Naive thymus-derived CD8-positive, alpha-beta T cell (primary cell): ENCODE measurements at places on chromosomes 1 and 21.

DNA sequence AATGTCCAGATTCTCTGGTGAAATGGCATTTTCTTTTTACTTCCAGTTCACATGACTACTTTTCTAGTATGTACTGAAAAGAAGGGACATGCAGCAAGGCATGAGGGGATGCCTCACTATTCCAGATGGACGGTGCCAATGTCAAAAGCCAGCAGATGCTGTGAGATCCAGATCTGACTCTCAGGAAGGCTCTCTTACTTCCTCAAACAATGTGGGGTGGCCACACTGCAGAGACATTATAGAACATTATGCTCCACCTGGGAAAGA is 17.7 kb downstream of the CRYZ start:
- DNase-seq, result no peak

- no peak for DNase-seq
Measured at GRCh38 chr1:234856845-234857245, 246.9 kb upstream of the IRF2BP2 start.

DNA sequence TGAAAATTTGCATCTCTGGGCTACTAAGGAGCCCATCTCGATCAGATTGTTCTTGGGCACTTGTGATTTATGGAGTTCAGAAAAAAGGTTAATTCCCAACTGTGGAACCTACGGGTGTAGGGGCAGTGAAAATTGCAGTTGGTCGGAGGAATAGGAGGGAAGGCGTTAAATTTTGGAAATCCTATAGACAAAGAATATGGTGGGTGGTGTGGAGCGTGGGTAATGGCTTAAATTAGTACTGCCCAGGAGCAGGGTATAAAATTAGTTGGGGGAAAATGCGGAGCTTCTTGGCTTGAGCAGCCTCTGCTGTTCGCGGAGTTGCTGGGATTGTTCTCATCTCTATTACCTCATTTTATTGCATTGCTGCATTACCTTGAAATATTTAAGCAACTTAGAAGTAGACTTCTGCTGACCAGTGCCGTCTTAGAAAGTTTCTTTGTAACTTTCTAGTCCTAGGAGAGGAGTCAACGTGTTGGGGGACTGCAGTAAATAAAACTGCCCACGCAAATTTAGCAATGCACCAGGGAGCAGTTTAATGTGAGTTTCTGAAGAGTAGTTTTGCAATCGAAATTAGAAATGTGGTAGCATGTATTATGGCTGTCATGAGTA is 514 bp downstream of the S1PR1 start:
- DNase-seq, result peak; percentile 46

GRCh38 chr1:30633294-30633693 is 90.1 kb downstream of the MATN1 start:
- DNase-seq, result no peak

DNA sequence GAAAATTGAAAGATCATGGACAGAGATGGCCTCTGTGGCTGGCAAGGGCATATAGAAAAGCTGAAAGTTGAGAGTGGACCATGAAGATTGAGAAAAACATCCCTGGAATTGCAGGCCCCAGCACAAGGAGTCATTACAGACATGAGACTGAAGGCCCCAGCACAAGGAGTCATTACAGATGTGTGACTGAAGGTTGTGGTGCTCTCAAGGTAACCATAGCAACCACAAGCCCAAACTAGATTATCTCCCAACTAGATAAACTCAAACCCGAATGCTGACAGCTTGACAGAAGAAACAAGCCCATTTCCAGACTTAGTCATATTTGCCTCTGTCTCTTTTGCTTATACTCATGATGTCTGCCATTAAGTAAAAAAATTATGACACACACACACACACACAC is 1252.1 kb upstream of the ADGRL4 start:
- DNase-seq, result no peak

GRCh38 chr1:9213956-9214355 is 20.6 kb upstream of the H6PD start:
- DNase-seq, result no peak

DNA sequence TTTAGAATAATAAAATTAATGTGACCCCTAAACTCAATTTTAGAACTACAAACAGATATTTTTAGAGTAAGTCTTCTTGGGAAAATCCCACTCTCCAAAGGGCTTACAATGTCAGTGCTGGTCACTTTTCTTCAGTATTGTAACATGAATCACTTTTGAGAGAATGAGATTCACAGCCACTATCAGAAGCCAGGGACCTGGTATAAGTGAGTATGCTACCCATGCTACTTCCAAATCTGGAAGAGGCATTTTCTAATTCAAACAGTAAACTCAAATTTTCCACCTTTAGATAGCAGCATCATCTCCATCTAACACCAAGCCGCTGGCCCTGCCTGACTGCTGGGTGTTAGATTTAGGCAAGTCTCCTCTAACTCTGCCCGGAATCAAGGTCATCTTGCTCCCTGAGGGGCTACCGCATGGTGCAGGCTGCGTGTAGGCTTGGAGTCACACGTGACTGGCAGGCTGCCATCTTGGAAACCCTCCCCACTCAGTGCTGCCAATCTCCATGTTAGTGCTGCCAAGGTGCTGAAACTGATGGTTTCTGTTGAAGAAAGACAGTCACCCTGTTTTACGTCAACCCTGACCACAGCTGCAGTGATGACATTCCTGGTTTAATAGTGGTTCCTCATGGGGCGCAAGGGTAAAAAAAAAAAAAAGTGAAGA is 882.9 kb upstream of the B3GALT2 start:
- no peak for DNase-seq

- DNase-seq, result no peak
Measured at GRCh38 chr1:147804942-147805723, 44.7 kb upstream of the GJA5 start.

- DNase-seq, result no peak
Measured at GRCh38 chr1:91651661-91652071, 151.0 kb downstream of the CDC7 start.

- DNase-seq, result no peak
Measured at GRCh38 chr21:45279446-45280177, 8.1 kb downstream of the POFUT2 start.
